Right forelimb (tissue), 1 donor: ENCODE measurements at places on chromosomes 3 and 15.

- DNase-seq = no peak
Measured at GRCh38 chr15:69648775-69649735, 196.4 kb downstream of the RPLP1 start.

GRCh38 chr15:81819924-81820635 lies 225.7 kb downstream of the MEX3B start:
- no peak for DNase-seq

- no peak for DNase-seq
Measured at GRCh38 chr3:183411216-183411922, 17.1 kb downstream of the MCF2L2 start.

DNA sequence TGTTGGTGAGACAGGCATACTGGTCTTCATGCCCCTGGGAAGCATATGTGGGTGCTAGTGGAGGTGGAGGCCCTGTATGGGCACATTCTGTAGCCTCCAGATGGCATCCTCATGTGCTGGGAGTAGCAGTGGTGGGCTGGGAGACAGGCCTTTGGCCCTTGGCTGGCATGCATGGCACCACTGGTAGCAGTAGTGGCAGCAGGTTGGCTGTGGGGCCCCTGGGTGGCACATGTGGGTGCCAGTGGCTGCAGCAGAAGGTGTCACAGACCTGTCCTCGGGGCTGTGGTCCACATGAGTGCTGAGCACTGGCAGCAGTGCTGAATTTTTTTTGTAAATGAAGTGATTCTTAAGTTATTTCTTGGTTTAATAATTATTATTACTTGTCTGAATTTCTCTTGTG lies 71.2 kb downstream of the TNFAIP8L3 start:
- DNase-seq = no peak

GRCh38 chr15:81098861-81099651 lies 35.0 kb upstream of the CFAP161 start:
- no peak for DNase-seq

DNA sequence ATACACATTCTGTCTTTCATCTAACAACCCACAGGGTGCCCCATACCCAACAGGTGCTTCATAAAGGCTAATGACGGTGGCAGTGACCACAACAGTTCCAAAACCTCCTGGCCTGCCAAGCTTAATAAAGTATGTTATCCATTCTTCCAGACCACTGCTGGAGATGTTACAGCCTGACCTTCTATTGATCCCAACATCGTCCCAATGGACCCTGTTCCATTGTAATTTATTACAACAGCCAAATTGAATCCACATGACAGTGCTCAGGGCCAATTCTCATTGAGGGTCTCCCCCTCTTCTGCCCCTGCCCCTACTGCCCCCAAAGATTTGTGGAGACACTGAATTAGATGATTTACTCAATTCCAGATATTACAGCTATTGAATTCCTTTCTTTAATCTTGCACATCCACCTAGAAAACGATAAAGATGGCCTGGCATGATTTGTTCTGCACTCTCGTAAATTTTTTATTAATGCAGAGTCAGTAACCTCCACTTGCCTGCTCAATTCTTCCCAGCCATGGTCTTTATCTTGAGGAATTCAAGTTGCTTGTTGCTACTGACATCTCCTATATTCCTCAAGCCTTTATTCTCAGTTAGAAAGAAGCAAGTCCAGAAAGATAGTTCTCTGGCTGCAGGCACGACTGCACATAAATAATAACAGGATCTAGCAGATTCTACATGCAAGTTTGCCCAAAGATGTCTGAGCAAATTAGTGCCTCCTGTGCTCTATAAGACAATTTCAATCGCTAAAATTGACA lies 407.6 kb downstream of the ERC2 start:
- DNase-seq = no peak

- DNase-seq = no peak
Measured at GRCh38 chr15:69225355-69226022, 65.1 kb downstream of the GLCE start.

DNA sequence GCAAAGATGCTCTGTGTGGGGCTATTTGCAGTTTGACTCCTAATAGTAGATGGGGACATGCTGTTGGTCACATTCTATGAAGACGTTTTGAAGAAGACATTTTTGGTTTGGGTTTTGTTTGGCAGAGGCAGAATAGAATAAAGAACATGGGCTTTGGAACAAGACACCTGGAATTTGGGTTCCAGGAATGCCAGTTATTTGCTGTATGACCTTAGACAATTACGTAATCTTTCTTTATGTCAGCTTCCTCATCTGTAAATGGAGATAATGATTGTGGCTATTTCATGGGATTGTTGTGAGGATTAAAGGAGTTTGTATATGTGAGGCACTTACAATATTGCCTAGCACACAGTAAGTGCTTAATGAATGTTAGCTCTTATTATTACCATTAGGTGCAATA lies 91.6 kb downstream of the MESD start:
- DNase-seq = no peak

DNA sequence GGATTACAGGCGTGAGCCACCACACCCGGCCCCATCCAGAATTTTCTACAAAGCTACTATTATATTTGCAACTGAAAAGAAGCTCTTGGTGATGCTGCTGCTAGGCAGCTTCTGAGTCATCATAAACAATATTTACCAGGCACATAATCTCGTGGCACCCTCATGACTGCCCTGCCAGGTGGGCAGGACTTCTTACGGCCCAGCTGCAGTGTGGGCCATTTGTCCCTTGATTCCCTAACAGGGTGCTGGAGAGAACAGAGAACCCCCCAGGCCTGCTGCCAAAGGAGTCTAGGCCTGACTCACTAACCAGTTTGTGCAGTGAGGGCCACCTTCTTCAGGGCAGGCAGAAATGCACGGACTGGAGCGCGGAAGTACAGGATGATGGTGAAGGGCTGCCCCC lies 4.9 kb downstream of the EPB42 start:
- DNase-seq = no peak

DNA sequence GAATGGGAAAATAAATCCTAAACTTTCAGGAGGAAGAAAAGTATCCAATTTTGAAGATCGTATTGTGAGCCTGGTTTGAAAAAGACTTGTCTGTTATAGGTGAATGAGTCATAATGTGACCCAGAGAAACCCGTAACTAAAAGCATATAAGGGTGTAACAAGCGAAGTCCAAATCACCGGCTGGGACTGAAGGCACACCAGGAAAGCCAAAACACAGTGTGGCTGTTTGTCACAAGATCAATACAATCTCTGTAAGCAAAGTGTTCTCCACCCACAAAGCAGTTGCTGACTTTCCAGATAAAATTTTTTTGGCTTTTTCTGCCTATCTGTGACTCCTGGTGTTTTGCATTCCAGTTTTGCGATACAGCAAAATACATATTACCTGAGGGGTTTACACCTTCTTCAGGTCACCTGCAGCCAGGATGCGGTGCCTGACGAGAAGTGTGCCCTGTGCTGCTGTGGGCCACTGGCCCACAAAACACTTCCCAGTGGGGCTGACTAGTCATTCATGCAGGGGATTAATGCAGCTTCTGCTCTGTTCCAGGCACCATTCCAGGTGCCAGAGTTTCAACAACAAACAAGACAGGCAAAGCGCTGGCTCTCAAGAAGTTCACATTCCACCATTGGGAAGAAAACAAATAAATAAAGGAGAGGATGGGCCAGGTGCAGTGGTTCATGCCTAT lies 14.4 kb downstream of the HES1 start:
- DNase-seq = no peak

DNA sequence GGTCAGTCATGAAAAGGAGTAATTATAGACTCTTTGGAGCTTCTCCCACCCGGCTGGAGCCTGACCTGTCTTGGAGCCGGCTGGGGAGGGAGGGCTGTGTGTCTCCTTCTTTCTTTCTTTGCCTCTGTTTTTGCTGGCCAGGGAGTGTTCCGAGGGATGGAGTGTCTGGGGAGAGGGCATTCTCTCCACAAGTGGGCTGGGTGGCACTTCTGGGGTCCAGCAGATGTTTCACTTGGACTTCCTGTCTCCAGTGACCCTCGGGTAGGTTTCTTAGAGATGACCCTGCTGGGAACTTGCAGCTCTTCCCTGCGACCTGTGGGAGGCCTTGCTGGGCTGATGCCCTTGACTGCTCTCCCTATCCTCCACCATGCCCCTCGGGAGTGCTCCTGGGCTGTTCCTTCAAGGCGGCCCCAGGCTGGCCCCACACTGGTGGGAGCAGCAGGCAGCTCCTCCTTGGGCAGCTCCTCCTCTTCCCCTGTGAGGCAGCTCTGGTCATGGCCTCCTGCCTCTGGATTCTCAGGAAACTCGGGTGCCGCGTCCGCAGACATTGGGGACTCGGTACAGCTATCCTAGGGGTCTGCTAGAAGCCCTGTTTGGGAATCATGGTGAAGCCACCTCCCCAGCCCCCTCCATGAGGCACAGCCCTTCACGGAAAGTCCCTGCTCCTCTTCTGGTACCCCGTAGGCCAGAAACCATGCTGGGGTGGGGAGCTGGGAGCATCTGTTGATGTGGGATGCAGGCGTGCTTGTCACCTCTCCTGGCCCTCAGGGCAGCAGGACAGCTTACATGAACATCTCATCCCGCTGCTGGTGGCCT lies 44.9 kb downstream of the APBA2 start:
- DNase-seq = no peak

DNA sequence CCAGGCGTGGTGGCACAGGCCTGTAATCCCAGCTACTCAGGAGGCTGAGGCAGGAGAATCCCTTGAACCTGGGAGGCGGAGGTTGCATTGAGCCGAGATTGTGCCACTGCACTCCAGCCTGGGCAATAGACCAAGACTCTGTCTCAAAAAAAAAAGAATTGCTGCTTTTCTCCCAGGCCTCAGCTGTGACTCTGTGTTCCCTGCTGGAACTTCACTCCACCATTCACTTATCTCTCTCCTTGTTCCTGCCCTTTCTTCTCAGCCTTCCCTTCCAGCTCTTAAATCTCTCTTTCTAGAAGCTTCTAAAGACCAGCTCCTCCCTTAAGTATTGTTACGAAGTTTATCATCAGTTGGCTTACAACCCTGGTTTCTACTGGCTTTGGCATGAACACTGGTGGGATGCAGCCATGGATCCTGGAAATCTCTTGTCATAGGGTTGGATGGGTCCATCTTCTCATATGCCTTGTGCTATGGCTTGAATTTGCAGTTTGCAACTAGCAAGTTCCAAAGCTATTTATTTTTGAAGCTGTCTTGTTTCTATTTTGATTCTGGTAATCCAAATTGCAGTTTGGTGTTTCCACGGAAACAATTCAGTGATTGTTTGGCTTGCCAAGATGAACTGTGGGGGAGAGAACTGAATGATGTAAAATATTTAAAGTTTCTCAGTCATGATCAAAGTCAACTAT lies 10.5 kb downstream of the C3orf62 start:
- DNase-seq = no peak

GRCh38 chr3:100120693-100121092 lies 6.4 kb upstream of the FILIP1L start:
- DNase-seq = no peak

GRCh38 chr3:117149584-117149983 lies 440.0 kb downstream of the TUSC7 start:
- no peak for DNase-seq

DNA sequence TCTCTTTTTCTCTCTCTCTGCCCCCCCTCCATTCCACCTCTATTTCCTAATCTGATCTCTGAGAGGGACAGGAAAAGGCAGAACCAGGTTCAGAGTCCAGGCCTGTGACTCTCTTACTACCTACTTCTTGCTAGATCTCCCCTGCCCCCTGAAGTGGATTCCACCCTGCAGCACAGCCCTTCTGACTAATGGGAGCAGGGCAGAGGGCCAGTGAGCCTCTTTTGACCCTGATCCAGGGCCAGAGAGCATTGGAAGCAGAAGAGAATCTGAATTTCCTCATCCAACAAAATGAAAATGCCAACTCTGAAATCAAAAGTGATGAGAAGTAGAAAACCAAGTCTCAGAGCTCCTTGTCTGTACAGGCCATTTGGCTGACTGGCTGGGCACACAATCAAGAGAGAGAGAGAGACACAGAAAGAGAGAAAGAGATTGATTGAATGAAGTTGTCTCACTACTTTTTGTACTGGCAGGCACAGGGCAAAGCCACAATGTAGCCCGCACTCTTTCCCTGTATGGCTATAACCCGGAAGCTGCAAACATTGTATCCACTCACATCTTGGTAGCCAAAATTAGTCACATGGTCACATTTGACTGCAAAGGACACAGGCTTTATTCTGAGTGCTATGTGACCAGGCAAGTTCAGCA lies 31.6 kb upstream of the GLCE start:
- DNase-seq = no peak

- no peak for DNase-seq
Measured at GRCh38 chr15:30650012-30650929, 24.3 kb downstream of the ARHGAP11B start.

DNA sequence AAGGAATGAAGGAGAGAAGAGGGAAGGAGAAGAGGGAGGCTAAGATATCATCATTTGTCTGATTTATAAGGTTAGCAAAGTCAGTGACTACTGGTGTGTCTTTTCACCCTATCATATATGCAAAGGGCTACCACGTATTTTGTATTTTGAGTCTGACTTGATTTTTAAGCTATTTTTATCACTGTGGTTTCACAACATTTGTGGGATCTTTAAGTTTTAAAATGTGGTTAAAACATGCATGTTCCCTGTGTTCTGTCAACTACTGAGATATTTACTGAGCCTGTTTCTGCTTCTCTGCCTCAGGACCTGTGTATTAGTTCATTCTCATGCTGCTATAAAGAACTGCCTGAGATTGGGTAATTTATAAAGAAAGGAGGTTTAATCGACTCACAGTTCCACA lies 22.5 kb upstream of the SPTSSB start:
- no peak for DNase-seq

- DNase-seq = no peak
Measured at GRCh38 chr3:132288357-132288756, 28.9 kb upstream of the ACP3 start.

GRCh38 chr15:67232591-67232990 lies 21.9 kb downstream of the AAGAB start:
- DNase-seq = no peak

- DNase-seq = no peak
Measured at GRCh38 chr3:185328324-185329004, 34.5 kb upstream of the MAP3K13 start.
